ENCODE measurements at places on chromosomes 12 and 14.

DNA sequence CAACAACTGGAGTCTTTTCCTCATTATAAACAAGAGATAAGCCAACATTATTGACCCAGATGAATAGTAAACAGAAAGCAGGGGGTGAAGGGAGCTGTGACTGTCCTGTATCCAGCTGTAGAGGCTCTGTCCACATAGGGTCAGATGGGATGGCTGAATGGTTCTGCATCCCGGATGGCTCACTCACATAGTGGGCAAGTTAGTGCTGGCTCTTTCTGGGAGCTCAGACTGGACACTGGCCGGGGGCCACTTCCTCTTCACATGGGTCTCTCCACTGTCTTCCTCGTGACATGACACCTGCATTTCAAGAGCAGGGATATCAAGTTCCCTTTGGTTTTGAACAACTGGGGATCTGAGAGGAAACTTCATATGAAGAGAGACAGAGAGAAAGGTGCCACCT lies 969.6 kb upstream of the TMEM132C start:
- no peak for DNase-seq

DNA sequence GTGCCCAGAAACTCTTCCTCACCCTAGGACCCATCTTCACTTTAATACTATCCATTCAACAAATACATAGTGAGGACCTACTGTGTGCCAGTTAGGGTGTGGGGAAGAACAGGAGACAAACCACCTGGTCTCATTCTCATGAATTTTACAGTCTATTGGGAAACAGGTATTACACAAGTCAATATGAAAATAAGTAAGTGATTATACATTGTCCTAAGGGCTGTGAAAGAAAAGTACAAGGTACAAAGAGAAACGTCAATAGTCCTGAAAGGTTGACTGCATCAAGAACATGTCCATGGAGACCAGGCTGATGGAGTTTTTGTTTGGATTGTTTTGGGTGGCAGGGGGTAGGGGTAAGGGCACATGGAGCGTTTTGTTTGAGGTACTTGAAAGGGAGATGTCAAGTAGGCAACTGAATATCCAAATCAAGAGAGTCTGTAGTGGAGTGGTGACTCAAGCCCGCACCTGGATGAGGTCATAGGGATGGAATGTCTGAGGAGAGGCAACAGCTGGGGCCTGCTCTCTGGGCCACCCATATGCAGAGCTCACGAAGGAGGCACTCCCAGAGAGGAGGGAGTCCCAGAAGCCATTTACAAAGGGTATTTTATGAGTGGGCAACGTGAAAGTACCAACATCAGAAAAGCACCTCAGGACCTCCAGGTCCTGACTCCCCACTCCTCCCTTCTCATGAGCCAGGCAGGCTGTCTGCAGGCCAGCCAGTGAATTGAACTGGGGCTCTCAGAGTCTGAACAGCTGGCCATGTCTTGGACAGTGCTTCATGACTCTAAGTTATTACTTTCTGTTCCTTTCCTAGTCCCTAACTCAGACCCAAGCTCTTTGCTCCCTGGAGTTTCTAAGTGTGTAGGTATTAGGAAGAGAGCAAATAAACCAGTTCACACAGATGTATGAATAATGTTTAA lies 272.0 kb downstream of the ZFP36L1 start:
- DNase-seq: no peak

- no peak for DNase-seq
These were observed 14.2 kb upstream of the NIN start for GRCh38 chr14:50845166-50845565.

- DNase-seq: no peak
These were observed 421 bp downstream of the FCF1 start for GRCh38 chr14:74713395-74713735.

DNA sequence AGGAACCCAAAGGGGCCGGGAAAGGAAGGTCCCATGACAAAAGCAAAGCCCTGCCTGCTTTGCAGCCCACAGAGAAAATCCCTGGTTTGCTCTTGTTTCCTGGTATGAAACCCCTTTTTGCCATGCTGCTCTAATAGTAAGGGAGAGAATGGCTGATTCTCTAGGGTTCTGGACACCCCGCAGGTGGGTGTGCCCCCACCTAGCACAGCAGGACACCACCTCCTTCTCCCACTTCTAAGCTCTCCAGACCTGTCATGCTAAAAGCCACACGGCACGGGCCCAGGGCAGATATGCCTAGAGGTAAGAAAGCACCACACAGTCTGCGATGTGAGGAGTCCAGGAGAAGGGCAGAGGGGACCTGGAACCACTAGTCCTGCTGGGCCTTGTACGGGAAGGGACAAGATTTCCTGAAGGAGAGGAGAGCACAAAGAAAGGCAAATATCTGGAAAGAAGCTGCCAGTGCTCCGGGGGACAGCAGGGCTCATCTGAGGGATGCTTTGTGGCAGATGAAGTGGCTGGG lies 113.3 kb downstream of the BCL11B start:
- DNase-seq: no peak

GRCh38 chr14:74573421-74574089 lies 38.5 kb downstream of the LTBP2 start:
- DNase-seq: no peak

DNA sequence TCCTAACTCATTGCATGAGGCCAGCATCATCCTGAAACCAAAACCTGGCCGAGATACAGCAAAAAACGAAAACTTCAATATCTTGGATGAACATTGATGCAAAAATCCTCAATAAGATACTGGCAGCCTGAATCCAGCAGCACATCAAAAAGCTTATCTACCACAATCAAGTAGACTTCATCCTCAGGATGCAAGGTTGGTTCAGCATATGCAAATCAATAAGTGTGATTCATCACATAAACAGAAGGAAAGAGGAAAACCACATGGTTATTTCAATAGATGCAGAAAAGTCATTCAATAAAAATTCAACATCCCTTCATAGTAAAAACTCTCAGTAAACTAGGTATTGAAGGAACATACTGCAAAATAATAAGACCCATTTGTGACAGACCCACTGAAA lies 56.5 kb upstream of the PPFIA2 start:
- DNase-seq: no peak

DNA sequence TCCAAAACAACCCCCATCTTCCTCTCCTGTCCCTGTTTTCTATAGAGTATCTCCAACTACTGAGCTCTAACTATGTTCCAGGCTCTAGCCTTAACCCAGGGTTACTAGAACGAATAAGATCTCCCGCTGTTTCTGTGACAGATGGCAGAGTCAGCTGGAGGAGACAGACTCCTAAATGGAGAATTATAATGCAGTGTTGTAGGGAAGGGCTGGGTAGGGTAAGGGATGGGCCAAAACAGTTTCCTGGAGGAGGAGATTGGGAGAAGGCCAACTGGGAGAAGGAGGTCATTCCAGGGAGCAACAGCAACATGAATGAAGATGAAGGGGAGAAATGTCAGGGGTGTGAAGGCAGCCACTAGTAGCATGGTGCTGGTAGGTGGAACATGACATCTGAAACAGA lies 73.4 kb upstream of the ANO4 start:
- DNase-seq: no peak

GRCh38 chr12:118183155-118183554 lies 47.2 kb downstream of the PEBP1 start:
- DNase-seq: no peak

- no peak for DNase-seq
These were observed 48.6 kb upstream of the STAC3 start for GRCh38 chr12:57299514-57300016.

GRCh38 chr12:19547271-19547671 lies 108.0 kb downstream of the AEBP2 start:
- no peak for DNase-seq

DNA sequence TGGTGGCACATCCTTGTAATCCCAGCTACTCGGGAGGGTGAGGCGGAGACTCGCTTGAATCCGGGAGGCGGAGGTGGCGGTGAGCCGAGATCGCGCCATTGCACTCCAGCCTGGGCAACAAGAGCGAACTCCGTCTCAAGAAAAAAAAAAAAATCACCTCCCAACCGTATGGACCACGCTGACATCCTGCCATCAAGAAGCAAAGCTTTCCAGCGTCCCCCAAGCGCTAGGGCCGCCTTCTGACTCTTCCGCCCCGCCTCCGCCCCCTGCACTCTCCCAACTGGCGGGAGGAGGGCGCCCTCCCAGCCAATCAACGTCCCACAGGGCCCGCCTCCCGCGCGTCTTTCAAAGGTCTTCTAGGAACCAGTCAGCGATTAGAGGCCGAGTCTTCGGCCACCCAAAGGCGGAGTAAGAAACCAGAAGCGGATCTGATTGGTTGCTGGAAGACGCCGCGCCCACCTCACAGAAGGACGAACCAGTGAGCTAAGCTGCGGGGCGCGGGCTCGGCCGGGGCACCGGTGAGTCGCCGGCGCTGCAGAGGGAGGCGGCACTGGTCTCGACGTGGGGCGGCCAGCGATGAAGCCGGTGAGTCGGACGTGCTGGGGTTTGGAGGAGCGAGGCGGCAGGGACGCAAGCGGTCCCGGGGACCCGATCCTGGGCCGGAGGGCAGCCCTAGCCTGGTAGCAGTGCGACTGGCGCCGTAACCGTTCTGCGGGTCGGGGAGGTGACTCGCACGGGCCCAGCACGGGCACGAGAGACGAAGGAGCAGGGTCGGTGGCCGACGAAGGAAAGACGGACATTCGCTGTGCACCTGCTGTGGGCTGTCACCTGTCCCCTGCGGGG lies at the start of gene CDKN3:
TSS of gene CDKN3 (plus strand) at position 515 of the 843 bp plus-strand sequence. CDS start at position 577, 62 bp downstream.
- peak; percentile 96 for DNase-seq

DNA sequence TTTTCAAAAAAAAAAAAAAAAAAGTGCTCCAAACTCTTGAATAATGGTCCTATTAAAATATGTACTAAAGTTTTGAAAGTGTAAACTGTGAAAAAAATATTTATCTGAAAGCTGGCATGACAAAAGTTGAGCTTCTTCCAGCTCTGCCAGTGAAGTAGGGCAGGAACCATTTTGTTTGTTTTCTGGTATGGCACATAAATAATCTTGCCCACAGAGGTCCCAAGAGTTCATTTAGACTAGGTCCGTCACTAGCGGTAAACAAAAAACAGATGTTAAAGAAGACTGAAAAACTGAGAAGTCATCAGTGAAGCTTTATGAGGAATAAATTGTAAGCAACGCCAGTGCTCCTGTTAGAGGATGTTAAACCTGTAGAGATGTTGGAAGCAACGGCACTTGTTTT lies 7.0 kb downstream of the ERP27 start:
- no peak for DNase-seq

DNA sequence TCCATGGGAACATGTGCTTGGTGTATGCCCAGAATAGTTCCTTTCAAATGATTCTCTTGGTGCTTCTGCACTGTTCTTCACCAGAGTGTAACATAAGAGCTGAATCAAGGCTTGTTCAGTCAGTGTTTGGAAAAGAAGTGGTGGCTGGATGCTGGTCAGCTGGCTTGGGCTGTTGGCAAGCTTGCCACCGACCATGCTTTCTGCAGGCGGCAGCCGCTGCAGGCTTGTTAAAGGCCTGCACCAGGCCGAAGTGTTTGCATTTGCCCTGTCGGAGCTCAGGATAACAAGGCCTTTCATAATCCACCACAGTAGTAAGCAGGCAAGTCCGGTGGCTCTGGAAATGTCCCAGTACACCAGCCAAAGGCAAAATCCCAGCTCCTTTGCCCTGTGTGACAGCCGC lies 26.9 kb downstream of the DAAM1 start:
- DNase-seq: peak; percentile 54

GRCh38 chr12:124232654-124232987 lies 62.3 kb upstream of the RFLNA start:
- no peak for DNase-seq

GRCh38 chr12:3757261-3757660 lies 4.4 kb upstream of the CRACR2A start:
- no peak for DNase-seq

- no peak for DNase-seq
These were observed 811.4 kb upstream of the TMEM132C start for GRCh38 chr12:127455347-127456265.

- DNase-seq: no peak
These were observed at the start of gene HVCN1 for GRCh38 chr12:110688446-110689280. Gene HVCN1, minus strand, starts transcription at chr12:110689115. Its CDS starts 5,870 bp downstream, at chr12:110683245.

DNA sequence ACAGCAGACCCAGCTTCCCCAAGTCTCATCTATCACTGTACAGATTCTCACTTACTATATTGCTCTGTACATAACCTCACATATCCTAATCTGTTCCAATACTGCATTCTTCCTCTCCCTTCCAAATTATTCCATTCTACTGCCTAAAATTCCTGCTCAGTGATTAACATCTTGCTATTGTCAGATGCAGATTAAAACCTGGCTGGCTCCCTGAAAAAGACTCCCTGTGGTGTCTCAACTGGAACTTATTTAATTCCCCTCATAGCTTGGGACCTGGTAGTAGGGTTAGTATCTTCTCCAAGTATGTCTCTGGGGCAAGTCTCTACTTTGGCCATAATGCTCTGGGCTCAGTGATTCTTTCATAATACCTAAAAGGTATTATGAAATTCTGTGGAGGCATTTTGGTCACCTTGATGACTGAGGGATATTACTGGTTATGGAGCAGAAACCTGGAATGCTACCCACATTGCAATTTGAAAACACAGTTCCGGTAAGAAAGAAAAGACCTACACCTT lies 55.8 kb downstream of the PAWR start:
- peak; percentile 66 for DNase-seq

- DNase-seq: no peak
These were observed 44.2 kb downstream of the ZFP36L1 start for GRCh38 chr14:68748691-68749090.

GRCh38 chr12:84730561-84731162 lies 181.9 kb downstream of the SLC6A15 start:
- DNase-seq: no peak

- no peak for DNase-seq
These were observed 24.6 kb upstream of the SCARB1 start for GRCh38 chr12:124888260-124888659.

DNA sequence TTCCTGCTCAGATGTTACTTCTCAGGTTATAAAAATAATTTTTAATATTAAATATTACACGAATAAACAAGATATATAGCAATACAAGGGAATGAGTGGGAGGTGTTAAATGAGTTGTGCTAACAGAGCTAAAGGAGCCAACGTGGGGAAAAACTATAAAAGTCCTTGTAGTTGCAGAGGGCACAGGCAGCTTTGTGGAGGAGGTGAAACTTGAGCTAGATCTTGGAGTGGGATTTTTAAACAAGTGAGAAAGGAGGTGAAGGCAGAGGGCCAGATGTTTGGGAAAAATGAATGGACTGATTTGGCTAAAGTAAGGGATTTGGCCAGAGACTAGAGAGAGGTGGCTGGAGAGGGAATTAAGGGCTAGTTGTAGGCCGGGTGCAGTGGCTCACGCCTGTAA lies 5.2 kb upstream of the FKBP11 start:
- no peak for DNase-seq
